Myocyte (in vitro differentiated cells): ENCODE measurements at places on chromosomes 6 and 20.

DNA sequence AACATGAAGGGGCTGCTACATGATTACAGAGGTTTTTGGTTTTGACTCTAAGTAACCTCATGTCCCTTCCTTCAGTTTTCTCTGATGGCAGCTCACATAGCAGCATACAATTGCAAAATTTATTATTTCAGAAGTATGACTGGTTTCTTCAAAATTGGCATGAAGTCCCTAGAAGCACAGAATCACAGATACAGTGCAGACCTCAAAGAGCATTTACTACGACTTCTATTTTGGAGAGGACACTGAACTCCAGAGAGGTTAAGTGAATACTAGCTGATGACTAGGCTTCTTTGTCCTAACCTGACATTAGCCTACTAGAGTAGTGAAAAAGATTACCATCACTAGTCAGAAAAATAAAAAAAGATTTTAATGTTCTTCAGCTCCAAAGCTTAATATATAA is 664.3 kb downstream of the RFPL4B start:
- peak; percentile 32 for DNase-seq

DNA sequence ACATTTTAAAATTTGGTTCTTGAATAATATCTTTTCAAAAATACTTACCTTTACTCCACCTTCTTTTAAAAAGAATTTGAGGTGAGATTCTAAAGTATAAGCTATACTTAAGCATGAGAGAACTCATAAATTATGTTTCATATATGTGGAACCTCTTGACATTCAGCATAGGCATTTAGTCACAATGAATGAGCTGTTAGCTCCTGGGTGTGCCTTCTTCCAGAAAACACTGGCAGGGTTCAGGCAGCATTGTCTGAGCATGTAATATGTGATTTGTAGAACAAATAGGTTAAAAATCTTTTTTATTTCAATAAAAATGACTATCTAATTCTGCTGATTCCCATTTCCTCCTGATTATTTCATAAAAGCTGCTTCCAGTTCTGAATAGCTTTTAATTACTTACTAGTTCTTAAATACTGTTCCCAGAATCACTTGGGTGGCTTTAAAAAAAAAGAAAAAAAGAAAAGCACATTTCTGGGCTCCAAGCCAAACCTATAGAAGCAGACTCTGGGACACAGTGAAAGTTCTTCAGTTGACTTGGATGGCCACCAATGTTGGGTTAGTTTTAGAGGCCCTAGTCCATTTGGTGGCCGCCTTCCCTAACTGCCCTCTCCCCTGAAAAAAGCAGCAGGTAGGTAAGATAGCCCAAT is 20.2 kb downstream of the RNF8 start:
- DNase-seq: no peak

- peak; percentile 16 for DNase-seq
These were observed 20.2 kb upstream of the HLA-DOA start for GRCh38 chr6:33029328-33030184.

DNA sequence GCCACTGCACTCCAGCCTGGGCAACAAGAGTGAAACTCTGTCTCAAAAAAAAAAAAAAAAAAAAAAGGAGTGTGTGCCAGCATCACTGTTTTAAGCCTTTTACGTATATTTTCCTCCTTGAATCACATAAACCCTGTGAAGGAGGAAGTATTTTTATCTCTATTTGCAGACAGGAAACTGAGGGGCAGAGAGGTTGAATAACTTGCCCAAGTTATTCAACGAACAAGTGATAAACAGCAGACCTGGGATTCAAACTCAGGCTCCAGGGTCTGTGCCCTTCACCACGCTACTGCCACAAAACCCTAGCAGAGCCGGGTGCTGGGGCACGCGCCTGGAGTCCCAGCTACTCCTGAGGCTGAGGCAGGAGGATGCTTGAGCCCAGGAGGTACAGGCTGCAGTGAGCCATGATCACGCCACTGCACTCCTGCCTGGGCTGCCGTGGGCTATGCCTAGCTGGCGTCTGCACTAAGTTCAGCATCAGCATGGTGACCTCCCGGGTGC is 9.4 kb upstream of the AVP start:
- no peak for DNase-seq

- DNase-seq: no peak
These were observed 35.1 kb upstream of the MYL9 start for GRCh38 chr20:36506253-36506652.

DNA sequence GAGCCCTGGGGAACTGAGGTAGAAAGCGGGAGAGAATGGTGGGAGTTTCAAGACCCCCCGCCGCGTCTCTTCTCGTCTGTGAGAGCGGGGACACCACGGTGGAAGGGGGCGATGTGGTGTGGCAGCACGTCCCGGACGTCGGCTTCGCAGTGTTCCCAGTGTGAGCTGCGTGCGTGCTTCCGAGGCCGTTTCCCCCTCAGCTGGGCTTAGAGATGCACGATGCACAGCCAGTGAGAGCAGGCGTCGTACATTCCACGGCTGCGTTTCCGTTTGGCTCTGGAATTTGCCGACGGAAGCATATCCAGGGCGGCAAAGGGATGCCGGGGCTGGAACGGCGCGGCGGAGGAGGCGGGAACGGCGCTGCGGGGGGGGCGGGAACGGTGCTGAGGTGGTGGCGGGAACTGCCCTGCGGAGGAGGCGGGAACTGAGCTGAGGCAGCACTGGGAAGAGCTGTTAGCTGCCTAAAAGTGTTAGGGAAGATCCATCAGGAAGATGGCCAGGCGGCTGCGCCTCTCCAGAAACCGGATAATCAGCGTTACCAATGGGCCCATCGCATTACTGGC is 37.7 kb downstream of the KIF25 start:
- DNase-seq: peak; percentile 31

GRCh38 chr20:36543184-36544133 is 2.1 kb downstream of the MYL9 start:
- DNase-seq: peak; percentile 98

DNA sequence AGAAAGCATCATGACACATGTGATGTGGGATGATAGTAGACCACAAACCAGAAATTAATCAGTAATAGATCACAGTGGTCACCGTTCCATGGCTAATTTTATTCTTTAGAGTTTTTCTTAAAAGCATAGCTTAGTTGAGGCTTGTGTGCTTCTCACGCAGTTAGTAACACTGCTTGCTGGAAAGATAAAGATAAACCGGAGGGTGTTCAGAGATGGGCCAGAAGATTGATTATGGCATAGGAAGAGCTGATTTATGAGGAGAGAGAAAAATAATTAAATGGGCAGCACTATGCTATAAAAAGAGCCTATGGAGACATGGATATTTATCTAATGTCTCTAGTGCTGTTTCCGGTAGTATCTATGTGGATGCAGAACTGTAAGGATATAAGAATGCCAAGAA is 173.6 kb downstream of the MMS22L start:
- DNase-seq: no peak

DNA sequence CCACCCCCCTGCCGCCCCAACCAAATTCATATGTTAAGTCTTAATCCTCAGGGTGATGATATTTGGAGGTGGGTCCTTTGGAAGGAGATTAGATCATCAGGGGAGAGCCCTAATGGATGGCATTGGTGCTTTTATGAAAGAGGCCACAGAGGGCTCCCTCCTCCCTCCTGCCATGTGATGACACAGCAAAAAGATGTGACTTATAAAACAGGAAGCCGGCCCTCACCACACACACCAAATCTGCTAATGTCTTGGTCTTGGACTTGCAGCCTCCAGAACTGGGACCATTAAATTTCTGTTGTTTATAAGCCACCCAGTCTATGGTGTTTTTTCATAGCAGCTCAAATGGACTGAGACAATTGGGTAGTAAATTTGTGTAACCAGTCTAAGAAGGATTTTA is 176.3 kb downstream of the ADGRG6 start:
- DNase-seq: peak; percentile 48

- DNase-seq: no peak
These were observed 433.2 kb downstream of the GRIK2 start for GRCh38 chr6:101826678-101827077.

DNA sequence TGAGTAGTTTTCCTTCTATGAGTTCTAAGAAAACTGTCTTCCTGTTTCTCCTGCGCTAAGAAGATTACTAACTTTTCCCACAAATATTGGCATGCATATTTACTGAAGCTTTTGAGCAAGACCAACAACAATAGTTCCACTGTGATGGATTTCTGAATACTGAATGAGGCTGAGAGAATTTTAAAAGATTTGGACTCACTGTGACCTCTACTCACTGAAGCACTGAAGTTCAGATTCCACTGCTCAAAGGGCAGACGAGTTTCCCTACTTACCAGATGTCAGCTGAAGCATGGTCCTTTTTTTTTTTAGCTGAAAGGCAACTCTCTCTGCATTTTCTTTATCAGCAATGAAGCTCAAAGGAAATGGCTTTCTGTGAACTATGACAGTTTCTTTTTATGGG is 718.5 kb downstream of the RFPL4B start:
- peak; percentile 65 for DNase-seq

DNA sequence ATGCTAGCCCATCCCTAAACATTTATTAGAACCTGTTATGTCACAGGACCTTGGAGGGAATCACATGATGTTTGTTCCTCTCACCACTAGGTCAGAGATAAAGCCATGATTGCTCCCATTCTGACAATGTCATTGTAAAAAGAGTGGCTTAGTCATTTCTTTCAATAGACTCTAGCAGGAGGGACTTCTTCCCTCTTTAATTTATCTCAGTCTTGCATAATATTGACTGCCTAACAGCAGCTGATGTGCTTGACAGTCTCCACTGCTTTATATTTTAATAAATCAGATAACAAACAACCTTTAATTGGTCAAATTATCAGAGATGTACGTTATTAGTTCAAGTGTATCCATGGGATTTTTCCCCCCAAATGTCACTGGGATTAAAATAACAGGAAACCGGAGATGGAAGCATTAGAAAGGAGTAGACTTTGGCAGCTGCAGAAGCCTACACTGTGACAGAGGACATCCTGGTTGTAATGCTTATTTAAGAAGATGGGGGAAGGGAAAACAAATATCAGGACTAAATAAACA is 39.6 kb downstream of the LAMA4 start:
- peak; percentile 59 for DNase-seq

GRCh38 chr20:48034751-48035150 is 249.5 kb upstream of the SULF2 start:
- no peak for DNase-seq

DNA sequence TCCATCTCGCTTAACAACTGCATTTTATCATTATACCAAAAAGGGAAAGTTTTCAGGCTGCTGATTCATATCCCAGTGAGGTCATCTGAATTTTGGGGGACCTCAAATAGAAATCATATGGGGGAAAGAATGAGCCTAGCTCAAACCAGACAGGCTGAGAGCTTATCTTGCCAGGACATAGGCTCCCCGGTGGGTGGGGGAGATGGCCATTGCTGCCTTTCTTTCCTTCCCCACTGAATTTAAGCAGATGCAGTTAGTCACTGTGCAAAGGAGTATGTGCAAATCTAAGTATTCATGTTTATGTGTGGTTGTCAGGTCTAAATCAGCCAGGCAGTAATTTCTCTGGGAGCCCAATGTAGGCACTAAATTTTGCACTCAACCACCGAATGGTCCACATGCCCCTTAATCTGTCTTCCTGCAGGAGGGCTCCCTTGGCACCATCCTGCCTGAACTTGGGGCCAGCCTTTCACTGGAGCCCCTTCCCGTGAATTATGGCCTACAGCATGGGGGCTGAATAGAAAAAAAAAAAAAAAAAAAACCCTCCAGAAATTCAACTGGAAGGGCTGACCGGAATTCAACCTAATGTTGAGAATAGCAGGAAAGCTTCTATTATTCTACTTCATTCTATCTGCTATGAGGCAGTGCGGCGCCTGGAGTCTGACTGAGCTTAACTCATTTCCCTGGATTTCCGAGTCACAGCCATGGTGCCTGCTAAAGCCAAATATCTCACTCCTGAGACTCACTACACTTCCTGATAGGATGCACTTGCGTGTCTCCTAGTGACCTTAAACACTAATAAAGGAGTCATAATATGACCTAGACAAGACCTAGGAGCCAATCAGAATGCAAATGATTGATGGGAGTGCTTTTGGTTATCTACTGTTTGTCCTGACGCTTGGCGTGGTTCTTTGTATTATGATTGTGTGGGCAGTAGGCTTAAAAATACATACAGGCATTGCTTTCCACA is 161.5 kb upstream of the HEY2 start:
- DNase-seq: no peak

DNA sequence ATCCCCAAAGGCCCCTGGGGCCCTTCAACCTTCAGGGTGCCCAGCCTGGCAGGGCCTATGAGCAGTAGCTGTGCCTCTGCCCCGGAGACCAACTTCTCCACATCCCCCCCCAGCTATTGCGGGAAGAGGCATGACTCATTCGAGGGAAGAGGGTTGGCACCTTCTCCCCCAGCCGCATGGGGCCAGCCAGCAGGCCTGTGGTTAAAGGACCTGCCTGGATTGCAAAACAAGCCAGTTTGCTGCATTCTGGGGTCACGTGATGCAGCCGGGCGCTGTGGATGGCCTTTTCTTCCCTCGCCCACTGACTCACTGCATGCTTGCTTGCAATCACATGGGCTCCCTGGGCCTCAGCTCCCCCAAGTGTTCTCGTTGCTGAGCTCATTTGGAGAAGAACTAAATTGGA is 182.5 kb downstream of the MAFB start:
- DNase-seq: peak; percentile 75

- DNase-seq: peak; percentile 35
These were observed 42.0 kb downstream of the IRAK1BP1 start for GRCh38 chr6:78909391-78909790.

DNA sequence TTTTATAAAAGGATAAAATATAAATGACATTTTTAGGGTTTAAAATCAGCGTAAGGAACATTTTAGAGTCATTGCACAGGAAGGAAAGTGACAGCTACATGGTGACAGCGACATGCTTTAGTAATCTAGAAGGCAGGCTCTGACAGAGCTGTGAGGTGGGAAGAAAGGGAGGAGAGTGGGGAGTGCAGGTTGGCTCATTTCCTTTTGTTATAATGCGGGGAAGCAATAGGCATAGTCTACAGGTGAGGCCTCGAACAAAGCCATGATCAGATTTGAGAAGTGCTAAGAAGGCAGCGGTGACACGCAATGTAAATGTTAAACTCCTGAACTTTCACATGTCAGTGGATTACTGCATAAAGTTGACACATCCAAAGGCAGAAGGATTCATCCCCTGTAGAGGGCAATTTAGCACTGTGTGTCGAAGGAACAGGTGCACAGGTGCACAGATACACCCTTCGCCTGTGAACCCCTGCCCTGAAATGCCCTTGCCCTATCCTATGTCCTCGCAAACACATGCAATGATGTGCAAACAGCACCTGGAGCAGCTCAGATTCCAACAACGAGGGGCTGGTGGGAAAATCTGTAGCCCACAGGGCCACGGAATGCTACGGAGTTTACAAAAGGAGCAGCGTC is 32.4 kb upstream of the SMOC2 start:
- no peak for DNase-seq

- no peak for DNase-seq
These were observed 80.7 kb downstream of the OLIG3 start for GRCh38 chr6:137413482-137413881.
